ENCODE measurements at places on chromosomes 1 and 21. TPM values are rescaled to one million over a fixed set of nuclear protein-coding genes. Genes with fewer than 3 reads are reported as not detected.

Gene TSPAN2
- 3.4 TPM for total RNA-seq

Gene UMODL1
- not detected for total RNA-seq

Gene FAM78B
- 0.21 TPM for total RNA-seq

Gene ETV3L
- not detected for total RNA-seq

Gene FAM72C
- total RNA-seq, result under 0.01 TPM

Gene FCGR2B
- total RNA-seq, result not detected

Gene CYP4X1
- not detected for total RNA-seq

Gene SPATA1
- 0.72 TPM for total RNA-seq

Gene EPHA8
- not detected for total RNA-seq

Gene LCE7A
- total RNA-seq, result not detected

Gene BARHL2
- not detected for total RNA-seq

Gene KDF1
- total RNA-seq, result 21.1 TPM

Gene TIPRL
- total RNA-seq, result 40.7 TPM

Gene RHD
- total RNA-seq, result not detected

Gene LY9
- total RNA-seq, result 0.96 TPM

Gene CLCNKA
- total RNA-seq, result not detected

Gene AMPD1
- not detected for total RNA-seq

Gene ERMAP
- total RNA-seq, result 8.7 TPM

Gene ADCY10
- total RNA-seq, result not detected

Gene MXRA8
- total RNA-seq, result 12.0 TPM

Gene KLHDC9
- total RNA-seq, result 1.9 TPM

Gene KRTAP12-2
- not detected for total RNA-seq

Gene LEMD1
- 10.4 TPM for total RNA-seq

Gene NUP210L
- 0.24 TPM for total RNA-seq

Gene FAM177B
- not detected for total RNA-seq

Gene GREM2
- total RNA-seq, result not detected

Gene FMO1
- total RNA-seq, result 0.64 TPM

Gene VWA5B1
- not detected for total RNA-seq

Gene ZBTB37
- 2.9 TPM for total RNA-seq

Gene ZNF691
- total RNA-seq, result 8.7 TPM

Gene KLF17
- 0.24 TPM for total RNA-seq

Gene TFB2M
- total RNA-seq, result 24.3 TPM

Gene TSSK3
- total RNA-seq, result not detected

Gene RAP1GAP
- 1.2 TPM for total RNA-seq

Gene VAV3
- 0.96 TPM for total RNA-seq

Gene CYYR1
- total RNA-seq, result 1.1 TPM

Gene KAZN
- 4.9 TPM for total RNA-seq

Gene ROR1
- 3.6 TPM for total RNA-seq

Gene FABP3
- not detected for total RNA-seq

Gene ACTA1
- total RNA-seq, result not detected

Gene MYBPH
- total RNA-seq, result not detected

Gene CTSS
- total RNA-seq, result 1.7 TPM

Gene TCEA3
- total RNA-seq, result 17.4 TPM

Gene KCNK1
- total RNA-seq, result 15.7 TPM

Gene MATN1
- total RNA-seq, result not detected

Gene S100A7
- total RNA-seq, result not detected

Gene PRPF38A
- 5.1 TPM for total RNA-seq

Gene S100A2
- total RNA-seq, result 1,509 TPM

Gene OR2T11
- total RNA-seq, result not detected

Gene KCNH1
- total RNA-seq, result 1.7 TPM

Gene CD5L
- total RNA-seq, result not detected

Gene RUSC1
- 18.6 TPM for total RNA-seq
